ENCODE measurements at places on chromosomes 4 and X.

- no peak for DNase-seq
These were observed 98.9 kb downstream of the EVC2 start for GRCh38 chr4:5609306-5610007.

DNA sequence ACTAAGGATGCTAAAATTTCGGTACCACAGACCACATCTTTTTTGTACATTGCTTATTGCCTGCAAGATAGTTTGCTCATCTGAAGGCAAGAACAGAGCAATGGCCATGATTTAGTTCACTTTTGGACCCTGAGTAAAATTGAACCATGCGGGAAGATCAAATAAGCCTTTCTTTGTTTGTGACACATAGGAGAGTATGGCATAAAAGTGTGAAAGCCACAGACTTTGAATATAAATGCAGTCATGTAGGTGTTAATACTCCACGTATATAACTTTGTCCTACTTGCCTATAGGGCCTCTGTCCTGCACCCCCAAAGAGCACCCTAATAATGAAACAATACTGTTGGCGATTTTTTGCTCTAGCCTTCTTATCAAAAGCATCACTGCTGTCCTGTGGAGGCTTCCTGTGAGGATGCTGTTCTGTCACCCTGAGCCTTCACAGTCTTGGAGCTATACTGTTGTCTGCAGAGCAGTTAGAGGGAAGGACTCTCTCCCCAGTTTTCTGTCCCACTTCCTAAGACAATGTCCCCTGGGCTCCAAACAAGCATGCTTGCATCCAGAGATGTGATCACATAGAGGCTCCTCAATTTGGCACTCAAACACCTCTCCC is 10.2 kb upstream of the CXCL13 start:
- DNase-seq: no peak

DNA sequence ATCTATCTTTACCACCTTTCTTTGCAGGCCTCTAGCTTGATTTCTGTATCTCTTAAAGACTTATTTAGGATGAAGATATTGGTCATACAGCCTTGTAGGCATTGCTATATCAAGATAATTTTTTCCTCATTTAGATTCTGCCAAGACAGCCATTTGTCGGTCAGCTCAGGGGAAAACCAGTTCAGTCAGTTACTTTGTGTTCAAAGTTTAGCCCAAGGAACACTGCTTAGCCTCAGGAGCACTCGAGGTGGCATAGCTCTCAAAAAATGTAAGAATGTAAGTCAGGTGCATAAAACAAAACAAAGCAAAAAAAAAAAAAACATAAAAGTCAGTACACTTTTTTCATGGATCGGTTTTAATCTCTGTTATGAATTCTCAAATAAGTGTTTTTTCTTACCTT is 43.4 kb downstream of the NRK start:
- DNase-seq: no peak

GRCh38 chr4:71130827-71131603 is 137.6 kb downstream of the DCK start:
- no peak for DNase-seq

- no peak for DNase-seq
These were observed 28.5 kb upstream of the PRRG1 start for GRCh38 chrX:37320541-37321203.

- DNase-seq: no peak
These were observed 86.8 kb downstream of the WDFY3 start for GRCh38 chr4:84879651-84880200.

GRCh38 chrX:107577933-107578332 is 50.4 kb upstream of the PRPS1 start:
- DNase-seq: no peak

DNA sequence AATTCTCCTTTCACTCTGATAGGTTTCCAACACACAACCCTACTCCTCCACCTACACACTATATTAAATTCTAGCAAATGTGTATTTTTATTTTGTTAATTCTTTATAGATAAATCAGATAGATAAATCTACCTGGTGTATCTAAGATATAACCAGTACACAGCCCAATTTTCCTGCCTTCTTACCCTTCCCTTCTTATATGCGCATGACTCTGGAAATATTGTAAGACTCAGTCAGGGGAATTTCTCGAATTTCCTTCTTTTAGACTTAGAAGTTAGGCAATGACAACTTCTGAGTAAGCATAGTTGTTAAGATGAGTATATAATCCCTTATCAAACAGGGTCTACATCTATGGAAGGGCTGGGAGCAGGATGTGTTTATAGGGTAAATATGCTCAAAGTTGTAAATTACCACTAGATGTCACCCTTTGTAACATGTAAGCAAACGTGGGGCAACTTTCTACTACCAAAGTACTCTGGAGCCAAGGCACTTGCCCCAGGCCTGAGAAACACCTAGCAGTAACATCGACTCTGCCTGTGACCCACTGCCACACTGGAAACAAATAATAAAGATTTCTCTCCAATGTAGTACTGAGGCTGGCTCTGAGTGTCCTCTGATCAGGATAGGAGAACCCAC is 444.7 kb downstream of the IQCM start:
- no peak for DNase-seq

- no peak for DNase-seq
These were observed 63.5 kb upstream of the ARHGAP36 start for GRCh38 chrX:130994671-130995070.

- DNase-seq: peak; percentile 7
These were observed 14.8 kb upstream of the SPON2 start for GRCh38 chr4:1187182-1187581.

GRCh38 chrX:40437348-40437747 is 143.4 kb upstream of the ATP6AP2 start:
- DNase-seq: no peak

GRCh38 chrX:38335382-38335781 is 8.1 kb upstream of the RPGR start:
- no peak for DNase-seq

DNA sequence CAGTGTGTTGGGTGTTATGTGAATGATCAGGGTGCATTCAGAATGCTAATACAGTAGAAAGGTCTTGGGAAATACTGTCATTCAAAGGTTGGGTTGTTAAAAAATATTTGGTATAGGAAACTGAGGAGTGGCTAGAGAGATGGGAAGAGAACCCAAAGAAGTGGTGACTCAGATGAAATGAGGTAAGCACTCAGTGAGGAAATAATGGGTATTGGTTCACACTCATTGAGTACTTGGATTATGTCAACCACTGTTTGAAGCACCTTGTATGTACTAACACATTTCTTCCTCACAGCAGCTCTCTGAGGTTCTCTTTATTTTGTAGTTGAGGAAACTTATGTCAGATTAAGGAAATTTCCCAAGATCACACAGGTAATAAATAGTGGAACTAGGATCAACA is 40.8 kb upstream of the NUDT6 start:
- DNase-seq: no peak

DNA sequence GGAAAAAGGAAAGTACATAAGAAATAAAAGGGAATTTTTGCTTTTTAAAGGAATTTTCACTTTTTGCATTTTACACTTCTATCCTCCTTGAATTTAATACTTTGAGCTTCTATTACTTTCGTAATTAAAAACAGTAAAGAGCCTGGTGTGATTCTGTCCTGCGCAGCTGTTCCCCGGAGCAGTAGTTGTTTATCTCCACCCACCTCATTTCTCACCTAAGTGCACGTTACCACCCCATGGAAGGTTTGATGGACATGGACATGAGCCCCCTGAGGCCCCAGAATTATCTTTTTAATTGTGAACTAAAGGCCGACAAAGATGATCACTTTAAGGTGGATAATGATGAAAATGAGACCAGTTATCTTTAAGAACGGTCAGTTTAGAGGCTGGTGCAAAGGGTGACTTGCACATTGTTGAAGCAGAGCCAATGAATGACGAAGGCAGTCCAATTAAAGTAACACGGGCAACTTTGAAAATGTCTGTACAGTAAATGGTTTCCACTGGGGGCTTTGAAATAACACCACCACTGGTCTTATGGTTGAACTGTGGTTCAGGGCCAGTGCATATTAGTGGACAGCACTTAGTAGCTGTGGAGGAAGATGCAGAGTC is 52.1 kb upstream of the TEX13D start:
- DNase-seq: no peak

- DNase-seq: no peak
These were observed 109.2 kb downstream of the PHKA2 start for GRCh38 chrX:18874560-18875255.

GRCh38 chr4:169341490-169341889 is 70.7 kb upstream of the SH3RF1 start:
- DNase-seq: no peak

GRCh38 chr4:81195475-81195874 is 19.5 kb downstream of the PRKG2 start:
- DNase-seq: no peak

DNA sequence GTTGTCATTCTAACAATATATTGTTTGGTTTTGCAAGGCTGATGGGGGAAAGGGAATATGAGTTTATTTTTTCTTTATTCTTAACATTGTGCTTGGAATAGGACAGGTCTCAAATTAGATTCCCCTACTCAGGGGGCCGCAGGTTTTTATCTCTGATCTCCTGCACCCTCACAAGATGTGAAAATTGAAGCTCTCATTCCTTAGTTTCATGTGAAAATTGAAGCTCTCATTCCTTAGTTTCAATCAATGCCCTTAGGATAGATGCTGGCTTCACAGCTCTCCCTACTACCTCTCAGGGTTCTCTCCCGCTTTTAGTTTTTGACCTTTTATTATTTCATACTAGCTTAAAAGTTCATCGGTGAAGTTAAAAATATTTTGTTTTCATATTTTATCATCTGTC is 12.0 kb downstream of the NEIL3 start:
- DNase-seq: no peak

DNA sequence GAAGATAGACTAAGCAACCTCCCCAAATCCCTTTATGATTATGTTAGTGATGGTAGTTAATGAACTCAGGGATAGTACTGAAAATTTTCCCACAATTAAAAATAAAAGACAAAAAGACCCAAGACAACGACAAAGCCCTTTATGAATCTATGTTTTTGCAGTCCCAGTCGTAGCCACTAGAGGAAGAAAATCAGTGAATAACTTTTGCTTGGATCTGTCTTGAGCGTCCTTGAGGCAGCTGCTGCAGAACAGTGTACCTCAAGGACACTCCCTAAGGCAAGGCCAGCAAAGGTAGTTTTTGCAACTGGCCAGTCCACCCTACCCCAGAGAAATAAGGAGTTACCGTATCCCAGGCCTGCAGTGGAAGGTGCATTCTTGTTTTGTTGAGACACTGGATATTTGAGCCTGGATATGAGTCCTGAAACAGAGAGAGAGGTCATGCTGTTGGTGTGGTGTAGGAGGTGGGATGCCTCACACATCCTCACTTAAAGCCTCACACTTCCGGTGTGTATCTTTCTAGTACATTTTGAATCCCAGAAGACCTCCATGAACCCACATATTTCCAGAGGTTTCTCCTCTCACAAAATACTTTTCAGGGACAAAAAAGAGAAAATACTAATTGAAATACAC is 8.7 kb upstream of the TIMM8A start:
- DNase-seq: no peak

DNA sequence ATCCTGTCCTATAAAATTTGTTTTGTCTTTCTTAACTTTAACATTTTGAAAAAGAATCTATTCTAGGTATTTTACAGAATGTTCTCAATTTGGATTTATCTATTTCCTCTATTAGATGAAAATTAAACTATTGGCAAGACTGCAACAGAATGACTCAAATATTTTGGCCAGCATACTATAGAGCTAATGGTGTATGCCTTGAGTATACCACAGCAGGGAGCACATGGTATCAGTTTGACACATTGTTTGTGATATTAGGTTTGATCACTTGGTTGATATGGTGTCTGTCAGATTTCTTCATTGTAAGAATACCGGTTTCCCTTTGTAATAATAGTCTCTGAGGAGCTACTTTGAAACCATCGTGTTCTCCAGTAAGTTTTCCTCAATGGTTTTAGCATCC is 87.8 kb upstream of the NPNT start:
- DNase-seq: no peak

DNA sequence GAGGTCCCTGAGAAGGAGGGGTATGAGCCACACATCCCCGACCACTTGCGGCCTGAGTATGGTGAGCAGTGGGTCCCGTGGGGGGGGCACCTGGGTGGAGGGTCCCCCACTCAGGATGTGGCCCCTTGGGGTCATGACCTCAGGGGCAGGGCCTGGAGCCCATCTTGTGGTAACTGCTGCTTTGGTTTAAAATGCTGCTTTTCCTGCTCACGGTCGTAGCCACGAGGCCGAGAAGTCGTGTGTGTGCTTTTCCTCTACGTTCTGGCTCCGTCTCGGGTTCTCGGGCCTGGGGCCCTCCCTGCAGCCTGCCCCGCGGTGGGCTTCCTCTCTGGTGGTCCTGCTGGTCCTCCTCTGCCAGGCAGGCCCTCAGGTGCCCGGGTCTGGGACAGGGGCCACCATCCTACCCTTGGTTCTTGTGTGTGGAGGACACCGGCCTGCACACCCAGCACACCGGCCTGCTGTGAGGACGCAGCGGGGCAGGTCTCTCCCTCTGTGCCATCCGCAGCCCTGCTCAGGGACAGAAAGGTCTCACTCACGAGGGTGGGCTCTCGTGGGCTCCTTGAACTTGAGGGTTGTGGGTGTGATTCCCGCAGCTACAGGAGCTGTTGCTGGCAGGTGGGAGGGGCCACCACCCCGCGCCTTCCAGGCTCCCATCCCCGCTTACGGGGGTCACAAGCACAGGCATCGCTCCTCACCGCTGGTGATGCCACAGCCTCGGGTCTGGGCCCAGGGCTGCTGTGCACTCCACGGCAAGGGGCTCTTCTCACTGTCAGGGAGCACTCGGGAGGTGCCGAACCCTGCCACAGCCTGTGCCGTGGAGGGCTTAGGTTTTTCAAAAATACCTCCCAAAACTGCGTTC is 19.6 kb downstream of the UVSSA start:
- no peak for DNase-seq

GRCh38 chr4:8234715-8235114 is 34.8 kb upstream of the HTRA3 start:
- DNase-seq: no peak

DNA sequence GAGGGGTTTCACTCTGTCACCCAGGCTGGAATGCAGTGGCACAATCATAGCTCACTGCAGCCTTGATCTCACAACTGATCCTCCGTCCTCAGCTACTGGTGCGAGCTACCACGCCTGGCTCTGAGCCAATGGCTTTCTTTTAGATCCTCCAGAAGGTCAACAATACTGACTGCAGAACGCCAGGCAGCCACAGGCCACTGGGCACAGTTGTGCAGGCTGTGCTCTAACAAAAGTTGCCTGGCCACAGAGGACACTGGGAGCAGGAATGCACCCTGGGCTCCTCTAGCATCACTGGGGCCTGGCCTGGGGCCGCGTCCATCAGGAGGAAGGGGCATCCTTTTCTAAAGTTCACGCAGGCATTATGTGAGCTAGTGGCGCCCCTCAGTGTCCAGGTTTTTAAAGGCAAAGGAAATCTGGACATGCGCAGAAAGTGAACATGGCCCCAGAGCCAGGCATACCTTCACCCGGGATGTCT is 14.9 kb upstream of the PORCN start:
- DNase-seq: no peak

All from tibial nerve (tissue), 4 donors.